ENCODE measurements at places on chromosomes 7 and 10.
A peak's percentile ranks its signal among the peaks of the same experiment; 100 is the strongest.

DNA sequence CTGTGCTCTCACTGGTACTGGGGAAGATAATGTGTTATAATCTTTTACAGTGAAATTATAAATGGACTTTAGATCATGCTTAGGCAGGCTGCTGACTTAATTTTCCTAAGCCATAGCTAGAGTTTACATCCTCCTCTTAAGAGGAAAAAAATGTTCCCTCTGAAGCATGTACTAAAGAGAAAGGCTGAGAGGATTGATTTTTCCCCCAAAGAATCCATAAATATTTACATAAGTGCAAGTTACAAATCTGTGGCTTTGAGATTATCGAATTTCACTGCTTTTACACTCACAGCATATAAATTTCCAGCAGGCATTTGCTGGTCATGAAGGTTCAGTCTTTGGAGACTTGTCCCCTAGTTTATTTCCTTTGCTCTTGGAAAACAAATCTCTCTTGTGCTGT lies 43.7 kb downstream of the CREB5 start:
- no peak for DNase-seq

- no peak for DNase-seq
Measured at GRCh38 chr10:86700851-86701617, 32.7 kb downstream of the LDB3 start.

DNA sequence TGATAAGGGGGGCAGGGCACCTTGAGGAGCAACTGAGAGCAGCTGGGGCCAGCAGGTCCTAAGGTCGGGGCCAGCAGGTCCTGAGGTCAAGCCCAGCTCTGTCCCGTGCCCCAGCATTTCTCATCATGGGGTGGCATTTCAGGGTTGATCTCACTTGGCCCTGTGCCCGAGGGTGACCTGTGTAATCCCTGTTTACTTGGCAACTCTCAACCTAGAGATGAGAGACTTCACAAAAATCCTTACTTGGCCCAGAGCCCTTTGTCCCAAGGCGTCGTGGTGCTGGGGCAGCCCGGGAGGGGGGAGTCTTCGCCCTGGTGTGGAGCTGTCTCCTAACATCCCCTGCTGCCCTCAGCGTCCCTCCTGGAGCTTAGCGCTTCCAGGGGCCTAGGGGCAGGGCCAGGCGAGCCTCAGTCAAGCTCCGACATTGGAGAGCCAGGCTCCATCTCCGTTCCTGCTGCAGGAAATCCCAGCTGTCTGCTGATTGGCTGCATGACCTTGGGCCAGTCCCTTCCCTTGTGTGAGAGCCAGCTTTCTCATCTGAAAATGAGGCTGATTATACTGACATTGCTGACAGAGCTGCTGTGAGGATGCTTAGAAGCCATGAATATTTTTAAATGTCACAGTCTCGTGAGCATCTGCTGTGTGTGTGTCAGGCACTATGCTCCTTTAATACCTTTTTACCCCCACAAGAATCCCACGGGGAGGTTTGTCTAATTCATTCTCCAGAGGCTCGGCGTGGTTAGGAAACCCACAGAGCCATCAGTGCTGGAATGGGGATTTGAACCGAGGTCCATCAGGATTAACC lies 94.3 kb downstream of the ZMIZ1 start:
- no peak for DNase-seq

DNA sequence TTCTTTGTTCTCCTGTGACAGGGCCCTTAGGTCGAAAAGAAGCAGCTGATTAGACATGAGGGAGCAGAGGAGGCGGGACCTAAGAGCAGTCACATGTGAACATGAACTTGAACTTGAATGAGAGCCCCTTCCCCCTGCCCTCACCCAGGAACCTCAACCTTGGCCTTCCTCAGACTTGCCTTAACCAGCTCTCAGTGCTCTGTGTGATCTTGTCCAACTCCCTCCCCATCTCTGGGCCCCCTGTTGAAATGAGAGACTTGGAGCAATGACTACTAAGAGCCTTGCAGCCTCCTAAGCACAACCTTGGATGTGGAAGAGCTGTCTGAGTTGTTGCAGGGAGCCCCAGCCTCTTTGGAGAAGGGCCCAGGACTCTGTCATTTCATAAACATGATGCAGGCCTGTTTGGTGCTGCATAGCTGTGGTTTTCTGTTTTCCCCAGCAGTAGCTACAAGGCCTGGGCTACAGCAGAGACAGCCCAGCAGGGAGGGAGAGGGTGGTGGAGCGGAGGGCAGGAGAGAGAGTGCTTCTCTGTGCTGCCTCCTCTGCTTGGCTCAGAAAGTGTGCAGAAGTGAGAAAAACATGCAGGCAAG lies 123.9 kb upstream of the ZMIZ1 start:
- DNase-seq: no peak

GRCh38 chr7:38524786-38525185 lies 106.4 kb downstream of the AMPH start:
- no peak for DNase-seq

GRCh38 chr10:44960482-44961229 lies 1.1 kb downstream of the RASSF4 start:
- DNase-seq: peak; percentile 10

All from GM13977 (cell line).